ENCODE measurements at places on chromosomes 1 and 21. TPM values are rescaled to one million over a fixed set of nuclear protein-coding genes. Genes with fewer than 3 reads are reported as not detected.

Gene SMAP2
- 8.8 TPM for total RNA-seq

Gene CCDC181
- total RNA-seq: 1.6 TPM

Gene ANKRD45
- 0.72 TPM for total RNA-seq

Gene CHODL
- 176 TPM for total RNA-seq

Gene CEP104
- 36.5 TPM for total RNA-seq

DNA sequence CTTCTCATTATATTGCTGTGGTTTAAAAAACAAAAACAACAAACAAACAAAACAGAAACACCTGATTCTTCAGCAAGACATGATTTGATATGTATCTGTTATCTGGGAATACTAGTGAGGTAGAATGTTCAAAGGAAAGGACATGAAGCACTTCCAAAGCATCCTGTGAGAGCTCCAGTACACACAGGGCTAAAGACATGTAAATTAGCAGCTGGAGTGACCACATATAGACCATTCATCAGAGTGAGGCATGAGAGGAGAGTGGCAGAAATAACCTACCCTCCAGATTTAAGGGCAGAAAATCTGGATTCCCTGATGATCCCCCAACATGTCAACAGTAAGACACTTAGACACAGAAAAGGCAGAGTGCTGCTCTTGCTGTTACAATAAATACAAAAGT is 260.5 kb upstream of the CHRM3 start:
- no peak for DNase-seq

DNA sequence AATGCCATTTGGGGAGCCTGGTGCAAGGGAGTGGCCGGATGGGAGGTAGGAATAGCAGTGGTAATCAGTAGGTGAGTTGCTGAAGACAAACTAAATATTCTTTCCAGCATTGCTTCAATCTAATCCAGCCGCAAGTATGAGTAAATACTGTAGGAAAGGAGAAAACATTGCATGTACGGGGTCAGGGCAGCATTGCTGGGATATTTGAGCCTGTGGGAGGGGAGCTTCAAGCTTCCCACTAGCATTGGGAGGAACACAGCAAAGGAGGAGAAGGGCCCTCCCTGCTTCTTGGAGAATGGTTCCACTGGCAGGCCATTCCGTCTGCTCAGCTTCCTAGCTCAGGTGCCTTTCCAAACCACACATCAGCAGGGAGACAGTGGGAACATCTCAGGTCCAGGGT is 15.2 kb downstream of the CAPN2 start:
- no peak for DNase-seq

- DNase-seq: no peak
Measured at GRCh38 chr1:68904477-68904876, 407.6 kb upstream of the DEPDC1 start.

- peak; percentile 32 for DNase-seq
Measured at GRCh38 chr1:163820766-163821165, 499.0 kb downstream of the NUF2 start.

DNA sequence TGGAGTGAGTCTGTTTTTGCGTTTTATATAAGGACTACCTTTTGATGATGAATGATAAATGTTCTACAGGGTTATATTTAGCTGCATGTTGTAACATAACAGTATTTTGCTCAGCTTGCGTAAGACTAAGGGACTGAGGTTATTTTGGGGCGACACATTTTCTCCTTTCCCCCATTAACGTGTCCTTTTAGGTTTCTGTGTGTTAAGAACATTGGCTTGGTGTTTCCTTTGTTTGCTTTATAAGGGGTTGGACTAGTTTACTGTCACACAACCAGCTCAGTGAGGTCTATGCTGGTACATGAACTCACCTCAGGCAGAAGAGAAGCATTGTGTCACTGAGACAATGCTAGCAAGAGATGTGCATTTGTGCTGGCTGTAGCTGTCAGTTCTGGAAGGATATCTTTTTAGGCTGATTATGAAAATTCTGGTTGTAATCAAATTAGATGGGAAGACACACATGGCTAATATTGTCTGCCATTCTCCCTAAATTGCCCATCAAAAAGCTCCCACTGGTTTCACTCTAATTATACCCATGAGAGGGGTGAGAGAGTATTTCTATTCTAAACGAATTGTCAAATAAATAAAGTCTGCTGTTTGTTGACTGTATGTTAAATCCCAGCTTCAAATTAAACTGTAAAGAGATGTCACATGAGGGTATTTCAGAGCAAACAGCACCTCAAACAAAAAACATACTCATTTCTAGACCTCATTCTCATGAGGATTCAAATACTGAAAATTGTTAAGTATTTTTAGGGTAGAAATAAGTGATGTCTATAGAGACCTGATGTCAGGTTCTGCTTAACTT is 62.6 kb downstream of the CDC14A start:
- DNase-seq: peak; percentile 22

- peak; percentile 54 for DNase-seq
Measured at GRCh38 chr21:41361786-41362604, at the start of gene MX2. MX2 (plus strand) TSS chr21:41362027; CDS start chr21:41376907, 14,880 bp downstream.

DNA sequence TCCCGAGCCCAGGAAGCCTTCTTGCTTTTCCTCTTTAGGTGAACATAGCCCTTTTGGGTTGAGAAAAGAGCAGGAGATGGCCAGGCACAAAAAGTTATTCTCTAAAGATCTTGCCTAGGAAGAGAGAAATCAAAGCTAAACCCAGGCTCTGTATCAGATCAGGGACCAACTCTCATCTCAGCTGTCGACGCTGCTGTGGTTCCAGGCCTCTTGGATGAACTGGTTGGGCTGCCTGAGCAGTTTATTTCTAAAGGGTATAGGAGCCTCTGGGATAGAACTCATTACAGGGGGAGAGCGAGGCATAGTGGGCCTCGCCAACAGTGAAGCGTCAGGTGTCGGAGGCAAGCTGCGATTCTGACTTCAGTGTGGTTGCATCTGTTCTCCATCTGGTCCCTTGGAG is 82.6 kb upstream of the F3 start:
- DNase-seq: no peak

GRCh38 chr1:248804771-248805681 is 20.7 kb downstream of the SH3BP5L start:
- DNase-seq: no peak

DNA sequence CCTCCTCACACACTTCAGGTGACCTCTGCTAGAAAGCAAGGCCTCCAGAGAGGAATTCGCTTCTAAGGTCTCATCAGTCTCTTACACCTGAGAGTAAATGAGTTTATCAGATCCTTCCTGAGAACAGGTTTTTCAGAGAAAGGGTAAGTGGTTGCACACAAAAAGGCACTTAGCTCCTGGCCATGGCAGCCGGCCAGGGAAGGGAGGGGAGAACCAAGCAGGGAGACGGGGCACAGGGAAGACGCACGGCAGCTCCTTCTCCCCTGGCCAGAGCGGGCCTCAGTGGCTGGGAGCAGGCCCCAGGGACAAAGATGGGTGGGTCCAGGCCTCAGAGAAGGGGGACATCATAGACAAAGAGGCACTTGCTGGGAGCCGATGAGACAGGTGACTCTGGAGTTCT is 3.6 kb upstream of the TNNT2 start:
- peak; percentile 62 for DNase-seq

Measured in tongue (tissue), 3 donors.